ENCODE measurements at places on chromosomes 13 and 19.

DNA sequence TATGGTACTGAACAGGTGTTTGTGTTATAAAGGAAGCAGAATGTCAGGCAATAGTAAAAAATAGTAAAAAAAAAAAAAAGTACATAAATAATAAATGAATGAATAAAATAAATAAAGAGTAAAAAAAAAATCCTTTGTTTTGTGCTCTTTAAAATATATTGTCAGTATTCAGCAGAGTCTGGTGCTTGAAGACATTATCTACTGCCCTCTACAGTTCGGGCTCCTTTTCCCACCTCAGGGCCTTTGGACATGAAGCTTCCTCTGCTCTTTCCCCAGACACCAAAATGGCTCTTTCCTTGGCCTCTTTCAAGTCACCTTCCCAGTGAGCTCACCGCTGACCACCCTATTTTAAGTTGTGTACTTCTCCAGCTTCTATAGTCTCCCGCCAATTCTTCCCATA, 137.5 kb downstream of the TNFRSF19 start:
- no peak for DNase-seq

DNA sequence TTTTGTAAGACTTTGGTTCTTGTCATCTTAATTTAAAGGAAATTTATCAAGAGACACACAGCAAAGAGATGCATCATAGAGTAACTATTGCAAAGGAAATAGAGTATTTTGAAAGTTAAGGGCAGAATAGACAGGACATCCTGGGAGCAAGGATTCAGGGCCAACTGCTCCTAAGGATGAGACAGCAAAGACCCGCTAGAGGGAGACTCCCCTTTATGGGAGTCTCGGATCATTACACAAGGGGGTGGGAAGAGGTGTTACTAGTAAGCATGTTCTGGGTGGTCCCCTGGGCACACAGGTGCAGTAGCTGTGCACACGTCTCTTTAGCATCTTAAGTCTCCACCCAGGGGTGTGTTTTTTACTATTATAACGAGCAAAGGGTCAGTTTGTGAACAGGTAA, 9.6 kb downstream of the ZSCAN5C start:
- DNase-seq: no peak

DNA sequence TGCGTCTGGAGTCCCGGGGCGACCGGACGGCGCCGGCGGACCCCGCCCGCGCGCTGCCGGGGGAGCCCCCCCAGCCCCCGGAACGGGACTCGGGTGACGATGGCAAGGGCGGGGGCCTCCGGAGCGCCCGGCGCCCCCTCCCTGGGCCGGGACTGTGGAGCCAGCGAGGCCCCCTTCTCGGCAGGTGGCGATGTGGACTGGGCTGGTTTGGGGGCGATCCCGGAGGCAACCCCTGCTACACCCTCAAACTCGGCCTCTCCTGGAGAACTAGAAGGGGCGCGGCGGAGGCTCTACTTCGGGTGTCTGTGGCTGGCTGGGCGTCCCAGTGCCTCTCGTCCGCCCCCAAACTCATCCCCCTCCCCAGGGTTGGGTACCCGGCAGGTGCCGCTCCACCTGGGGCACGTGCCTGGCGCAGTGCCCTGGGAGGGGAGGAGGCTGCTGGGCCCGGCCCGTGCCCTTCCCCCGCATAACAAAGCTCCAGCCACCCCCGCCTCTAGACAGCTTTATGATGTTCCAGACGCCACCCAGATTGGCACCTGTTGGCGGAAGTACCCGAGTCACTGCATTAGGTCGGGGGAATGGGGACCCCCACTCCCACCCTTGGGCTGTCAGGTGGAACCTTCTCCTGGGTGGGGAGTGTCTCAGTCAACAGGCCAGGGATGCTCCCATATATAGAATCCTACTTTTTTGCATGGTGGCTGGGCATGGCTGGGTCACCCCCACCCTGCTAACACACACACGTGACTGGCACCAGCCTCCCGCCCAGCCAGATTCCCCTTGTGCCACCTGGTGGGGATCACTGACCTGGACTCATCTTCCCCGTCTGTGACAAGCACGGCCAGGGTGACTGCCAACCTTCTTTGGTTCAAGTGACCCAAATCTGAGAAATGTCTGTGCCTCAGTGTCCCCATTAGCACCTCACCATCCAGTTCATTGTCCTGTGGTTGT, 722 bp downstream of the PKN1 start:
- no peak for DNase-seq

DNA sequence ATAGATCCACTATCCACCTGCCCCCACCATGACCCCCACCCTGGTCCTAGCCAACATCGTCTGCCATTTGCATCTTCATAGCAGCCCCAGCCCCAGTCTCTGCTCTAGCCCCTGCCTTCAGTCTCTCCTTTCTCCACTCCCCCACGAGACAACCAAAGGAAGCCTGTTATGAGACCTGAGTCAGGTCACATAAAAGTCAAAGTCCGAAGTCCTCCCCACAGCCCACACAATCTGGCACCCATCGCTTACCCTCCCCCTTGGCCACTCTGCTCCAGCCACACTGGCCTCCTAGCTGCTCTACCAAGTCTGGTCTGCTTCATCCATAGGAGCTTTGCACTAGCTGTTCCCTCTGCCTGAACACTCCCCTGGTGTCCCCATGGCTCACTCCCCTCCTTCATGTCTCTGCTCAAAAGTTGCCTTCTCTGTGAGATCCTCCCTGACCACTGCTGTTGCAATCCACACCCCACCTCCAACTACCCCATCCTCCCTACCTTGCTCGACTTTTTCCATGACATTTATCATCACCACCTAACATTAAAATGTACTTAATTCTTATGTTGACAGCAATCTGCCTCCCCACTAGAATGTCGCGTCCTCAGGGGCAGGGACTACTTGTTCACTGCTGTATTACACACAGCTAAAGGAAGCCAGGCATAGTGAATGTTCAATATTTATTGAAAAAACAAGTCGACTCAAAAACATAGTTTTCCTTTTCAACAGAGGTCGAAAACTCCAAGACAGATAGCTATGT, 1.2 kb upstream of the PLEKHG2 start:
- no peak for DNase-seq

GRCh38 chr13:29830000-29830399, 20.4 kb downstream of the UBL3 start:
- no peak for DNase-seq

GRCh38 chr13:94173312-94173854, 306.1 kb downstream of the DCT start:
- DNase-seq: no peak

- no peak for DNase-seq
Measured at GRCh38 chr13:94859278-94859691, 146.9 kb upstream of the SOX21 start.

DNA sequence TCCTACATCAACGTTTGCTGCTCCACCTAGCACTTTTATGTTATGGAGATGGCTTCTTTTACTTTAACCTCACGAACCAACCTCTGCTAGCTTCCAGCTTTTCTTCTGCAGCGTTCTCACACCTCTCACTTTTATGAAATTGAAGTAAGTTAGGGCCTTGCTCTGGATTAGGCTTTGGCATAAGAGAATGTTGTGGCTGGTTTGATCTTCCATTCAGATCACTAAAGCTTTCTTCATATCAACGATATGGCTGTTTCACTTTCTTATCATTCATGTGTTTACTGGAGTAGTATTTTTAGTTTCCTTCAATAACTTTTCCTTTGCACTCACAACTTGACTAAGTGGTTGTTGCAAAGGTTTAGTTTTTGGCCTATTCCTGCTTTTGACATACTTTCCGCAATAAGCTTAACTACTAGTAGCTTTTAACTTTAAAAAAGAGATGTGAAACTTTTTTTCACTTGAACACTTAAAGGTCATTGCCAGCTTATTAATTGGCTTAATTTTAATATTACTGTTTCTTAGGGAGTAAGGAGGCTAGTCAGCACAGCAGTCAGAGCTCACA, 60.0 kb upstream of the SPRY2 start:
- no peak for DNase-seq

DNA sequence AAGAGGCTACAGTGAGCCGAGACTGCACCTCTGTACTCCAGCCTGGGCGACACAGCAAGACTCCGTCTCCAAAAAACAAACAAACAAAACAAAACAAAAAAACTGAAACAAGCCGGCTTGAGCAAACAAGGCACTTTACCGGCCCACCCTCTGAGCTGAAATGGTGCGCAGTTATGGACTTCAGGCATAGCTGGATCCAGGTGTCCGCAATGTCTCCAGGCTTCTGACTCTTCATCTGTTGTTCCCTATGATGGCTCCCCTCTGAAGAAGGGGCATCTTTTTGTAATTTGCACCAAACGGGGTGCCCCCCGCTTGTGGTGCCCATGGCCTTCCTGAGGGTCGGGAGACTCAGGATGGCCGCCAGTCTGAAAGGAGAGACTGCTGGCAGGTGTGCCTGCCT, 6.2 kb downstream of the C2CD4C start:
- no peak for DNase-seq

GRCh38 chr13:112752711-112753541, 63.1 kb downstream of the ATP11A start:
- DNase-seq: no peak

DNA sequence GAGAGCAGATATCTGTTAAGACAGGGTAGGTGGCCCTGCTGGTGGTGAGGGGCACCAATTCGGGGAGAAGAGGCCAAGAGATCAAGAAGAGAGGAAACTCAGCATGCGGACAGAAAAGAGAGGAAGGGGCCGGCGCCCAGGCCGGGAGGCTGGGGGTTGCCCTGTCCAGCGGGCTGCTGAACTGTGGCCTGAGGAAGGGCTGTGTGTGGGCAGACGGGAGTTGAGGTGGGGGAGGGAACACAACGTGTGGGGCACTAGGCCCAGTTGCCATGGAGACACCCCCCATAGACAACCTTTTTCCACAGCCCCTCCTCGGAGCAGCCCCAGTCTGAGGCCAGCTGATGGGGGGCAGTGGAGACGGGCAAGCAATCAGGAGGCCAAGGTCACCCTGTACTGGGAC, 2.5 kb upstream of the CACNG8 start:
- DNase-seq: no peak

GRCh38 chr13:36770741-36771140, 48.3 kb upstream of the RFXAP start:
- DNase-seq: no peak
